ENCODE measurements at places on chromosomes 3 and 15. TPM values are rescaled to one million over a fixed set of nuclear protein-coding genes. Genes with fewer than 3 reads are reported as not detected.

EPHB1 gene
- total RNA-seq, result 0.46 TPM

CLSTN2 gene
- total RNA-seq, result 0.03 TPM

DNA sequence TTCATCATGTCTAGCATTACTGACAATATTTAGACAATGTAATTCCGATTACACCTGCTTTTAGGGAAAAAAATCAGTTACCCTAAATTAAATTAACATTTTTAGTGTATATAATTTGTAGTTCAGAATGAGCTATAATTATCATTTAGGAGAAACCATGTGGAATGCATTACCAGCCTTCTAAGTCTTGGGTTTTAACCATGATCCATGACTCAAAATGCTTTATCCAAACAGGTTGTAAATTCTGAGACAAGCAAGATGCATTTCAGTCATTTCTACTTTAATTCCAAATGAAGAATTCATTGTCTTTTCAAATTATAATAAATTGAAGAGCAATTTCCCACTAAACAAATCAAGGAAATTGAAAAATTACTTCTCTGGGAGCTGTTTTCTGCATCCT is 243.7 kb upstream of the LRIG1 start:
- DNase-seq, result no peak

GRCh38 chr3:38544926-38545325 is 48.8 kb downstream of the EXOG start:
- no peak for DNase-seq

DNA sequence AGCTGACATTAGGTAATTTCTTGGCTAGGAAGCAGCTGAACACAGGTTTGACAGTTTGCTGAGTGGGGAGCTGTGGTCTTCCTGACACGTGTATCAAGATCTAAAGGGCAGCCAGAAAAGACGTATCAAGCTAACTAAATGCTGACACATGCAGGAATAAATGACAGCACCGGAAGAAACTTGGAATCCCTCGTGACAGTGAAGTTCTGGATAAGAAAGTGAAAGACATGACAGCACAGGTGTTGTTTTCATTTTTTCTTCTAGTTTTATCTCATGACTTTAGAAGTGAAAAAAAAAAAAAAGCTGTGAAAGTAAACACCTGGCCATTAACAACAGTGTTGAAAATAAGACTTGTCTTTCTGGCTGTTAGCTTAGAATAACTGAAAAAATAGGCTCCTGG is 48.7 kb downstream of the FGF7 start:
- no peak for DNase-seq

- DNase-seq, result no peak
Measured at GRCh38 chr3:13243586-13243985, 170.4 kb upstream of the IQSEC1 start.

All from Panc1 (cell line).